ENCODE measurements at places on chromosomes 7 and 10. TPM values are rescaled to one million over a fixed set of nuclear protein-coding genes. Genes with fewer than 3 reads are reported as not detected.

The SPDYE8 gene
- not detected for total RNA-seq

The MSS51 gene
- total RNA-seq = 0.40 TPM

The CAMK2B gene
- 0.20 TPM for total RNA-seq

The CASTOR2 gene
- 5.4 TPM for total RNA-seq

The CALML5 gene
- total RNA-seq = not detected

The VSTM4 gene
- total RNA-seq = 0.40 TPM

The AQP1 gene
- 4.9 TPM for total RNA-seq

The LLCFC1 gene
- not detected for total RNA-seq

The OIT3 gene
- total RNA-seq = not detected

The ZNF488 gene
- total RNA-seq = 0.07 TPM

The NAT16 gene
- not detected for total RNA-seq

The AGR2 gene
- total RNA-seq = not detected

The TEX47 gene
- total RNA-seq = not detected

The AVL9 gene
- total RNA-seq = 43.2 TPM

The C10orf90 gene
- not detected for total RNA-seq

The DNTT gene
- total RNA-seq = not detected

The EBF3 gene
- 11.9 TPM for total RNA-seq

The RSPH10B2 gene
- total RNA-seq = 0.05 TPM

The SFXN3 gene
- 88.3 TPM for total RNA-seq

The EBLN1 gene
- not detected for total RNA-seq

The CYP2C8 gene
- total RNA-seq = not detected

The KCNMA1 gene
- total RNA-seq = not detected

The CTAGE15 gene
- total RNA-seq = not detected

The LRMDA gene
- total RNA-seq = 13.7 TPM

The C10orf53 gene
- not detected for total RNA-seq
